ENCODE measurements at places on chromosomes 13 and 19.

- no peak for DNase-seq
Observed at GRCh38 chr13:80962855-80963254, 621.9 kb upstream of the SPRY2 start.

DNA sequence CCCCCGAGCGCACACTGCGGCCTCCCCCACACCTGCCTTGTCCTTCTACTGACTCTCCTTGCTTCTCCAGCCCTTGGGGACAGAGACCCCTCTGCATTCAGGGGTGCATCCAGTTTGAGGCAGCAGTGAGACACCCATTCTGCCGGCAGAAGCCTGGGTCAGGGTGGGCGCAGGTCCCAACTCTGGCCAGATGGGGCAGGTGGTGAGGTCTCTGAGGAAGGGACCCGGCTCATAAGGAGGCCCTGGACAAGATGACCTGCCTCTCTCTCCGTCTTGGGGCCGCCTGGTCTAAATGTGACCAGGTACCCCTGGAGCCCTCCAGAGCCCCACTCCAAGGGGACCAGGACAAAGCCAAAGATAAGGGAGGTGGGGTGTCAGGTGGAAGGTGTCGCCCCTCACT is 6.1 kb downstream of the CHERP start:
- no peak for DNase-seq

GRCh38 chr13:39952249-39953233 is 297.1 kb downstream of the COG6 start:
- no peak for DNase-seq

- no peak for DNase-seq
Observed at GRCh38 chr13:49292742-49293486, 45.2 kb downstream of the CDADC1 start.

DNA sequence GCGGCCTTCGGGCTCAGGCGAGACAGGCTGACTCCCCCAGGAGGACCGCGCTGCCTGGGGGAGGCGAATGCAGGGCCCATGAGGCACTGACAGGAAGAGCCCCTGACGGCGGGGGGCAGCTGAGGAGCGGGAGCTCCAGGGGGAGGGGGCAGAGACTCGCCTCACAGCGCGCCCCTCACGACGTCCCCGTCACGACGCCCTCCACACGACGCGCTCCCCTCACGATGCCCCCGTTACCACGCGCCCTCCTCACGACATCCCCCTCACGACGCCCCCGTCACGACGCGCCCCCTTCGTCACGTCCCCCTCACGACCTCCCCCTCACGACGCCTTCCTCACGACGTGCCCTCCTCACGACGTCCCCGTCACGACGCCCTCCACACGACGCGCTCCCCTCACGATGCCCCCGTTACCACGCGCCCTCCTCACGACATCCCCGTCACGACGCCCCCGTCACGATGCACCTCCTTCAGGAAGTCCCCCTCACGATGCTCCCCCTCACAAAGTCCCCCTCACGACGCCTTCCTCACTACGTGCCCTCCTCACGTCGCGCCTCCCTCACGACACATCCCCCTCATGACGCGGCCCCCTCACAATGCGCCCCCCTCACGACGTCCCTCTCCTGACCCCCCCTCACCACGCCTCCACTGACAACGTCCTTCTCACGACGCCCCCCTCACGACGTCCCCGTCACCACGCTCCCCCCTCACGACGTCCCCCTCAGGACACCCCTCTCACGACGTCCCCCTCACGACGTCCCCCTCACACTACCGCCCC is 99.6 kb downstream of the ING1 start:
- DNase-seq = no peak

- DNase-seq = no peak
Observed at GRCh38 chr19:18473003-18473705, 35.2 kb upstream of the ISYNA1 start.

DNA sequence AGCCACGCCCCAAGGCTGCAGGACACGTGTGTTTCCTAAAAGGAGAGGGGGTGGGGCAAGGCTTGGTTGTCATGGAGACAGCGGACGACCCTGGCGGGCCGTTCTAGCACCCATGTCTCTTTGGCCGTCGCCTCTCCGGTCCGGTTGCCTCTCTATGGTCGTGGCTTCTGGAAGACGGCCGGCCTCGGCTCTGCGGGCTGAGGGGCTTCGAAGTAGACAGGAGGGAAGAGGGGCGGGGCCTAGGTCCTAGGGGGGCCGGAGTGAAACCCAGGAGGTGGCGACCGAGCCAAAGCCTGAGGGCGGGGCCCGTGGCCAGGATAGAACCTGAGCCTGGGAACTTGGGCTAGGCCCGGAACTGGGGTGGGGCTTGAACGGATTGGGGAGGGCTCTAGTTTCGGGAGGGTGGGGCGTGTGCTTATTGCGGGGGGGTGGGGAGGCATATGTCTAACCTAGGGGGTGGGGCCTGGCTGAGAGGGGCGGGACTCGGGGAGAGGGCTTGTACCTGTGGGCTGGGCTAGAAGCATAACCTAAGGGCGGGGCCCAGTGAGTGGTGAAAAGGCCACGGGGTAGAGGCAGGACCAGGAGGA is 750 bp upstream of the SLC27A1 start:
- peak; percentile 80 for DNase-seq

DNA sequence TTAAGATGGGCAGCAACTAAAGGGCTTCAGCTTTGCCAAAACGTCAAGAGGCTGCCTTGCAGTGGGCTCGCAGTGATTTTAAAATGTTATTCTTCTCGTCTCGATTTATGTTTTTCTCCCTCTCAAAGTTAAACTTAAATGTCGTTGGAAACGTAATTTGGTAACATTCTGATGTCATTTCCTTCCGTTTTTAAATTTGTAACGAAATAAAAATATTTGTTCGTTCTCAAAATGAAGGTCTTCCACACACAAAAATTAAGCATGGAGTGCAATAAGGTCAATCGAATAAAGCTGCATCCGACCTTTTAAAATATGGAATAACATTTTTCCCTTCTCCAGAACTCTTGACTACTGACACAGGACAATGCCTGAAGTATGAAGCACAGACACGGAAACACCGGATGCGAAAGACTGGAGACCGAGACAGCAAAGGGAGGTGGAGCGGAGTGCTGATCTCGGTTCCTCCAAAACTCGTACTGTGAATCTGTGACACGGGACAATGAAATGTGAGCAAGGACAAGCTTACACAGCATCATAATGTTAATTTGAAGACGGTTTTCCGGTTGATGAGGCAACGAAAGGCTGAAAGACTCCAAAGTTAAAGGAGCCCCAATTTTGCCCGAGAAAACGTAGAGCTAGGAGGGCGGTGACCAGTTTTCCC is 850 bp downstream of the MTMR6 start:
- DNase-seq = no peak

- DNase-seq = no peak
Observed at GRCh38 chr19:38394488-38394887, 6.0 kb downstream of the SPRED3 start.

DNA sequence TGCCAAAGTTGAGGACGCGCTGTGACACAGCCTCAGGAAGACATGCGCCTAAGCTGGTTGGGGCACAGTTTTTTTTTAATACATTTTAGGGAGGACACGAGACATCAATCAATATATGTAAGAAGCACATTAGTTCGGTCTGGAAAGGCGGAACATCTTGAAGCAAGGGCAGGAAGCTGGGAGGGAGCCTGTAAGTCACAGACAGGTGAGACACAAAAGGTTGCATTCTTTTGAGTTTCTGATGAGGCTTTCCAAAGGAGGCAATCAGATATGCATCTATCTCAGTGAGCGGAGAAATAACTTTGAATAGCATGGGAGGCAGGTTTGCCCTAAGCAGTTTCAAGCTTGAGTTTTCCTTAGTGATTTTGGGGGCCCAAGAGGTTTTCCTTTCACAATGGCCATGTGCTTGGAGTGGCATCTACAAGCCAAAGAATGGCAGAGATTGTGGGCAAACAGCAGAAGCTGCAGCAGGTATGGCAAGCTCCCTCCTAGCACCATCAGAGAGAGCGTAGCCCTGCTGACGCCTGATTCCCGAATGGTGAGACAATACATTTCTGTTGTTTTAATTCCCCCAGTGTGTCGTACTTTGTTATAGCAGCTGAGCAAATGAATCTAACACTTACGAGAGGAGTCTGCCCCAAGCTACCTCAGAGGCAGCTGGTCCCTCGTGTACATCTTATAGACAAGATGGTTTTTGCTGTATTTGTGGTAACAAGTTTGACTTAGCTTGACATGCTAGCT is 99.5 kb upstream of the TMTC4 start:
- DNase-seq = no peak
